ENCODE measurements at places on chromosomes 7 and 10.

GRCh38 chr10:100810091-100810834 lies 64.9 kb downstream of the PAX2 start:
- no peak for DNase-seq

GRCh38 chr7:46600340-46600739 lies 679.3 kb upstream of the IGFBP3 start:
- DNase-seq = no peak

DNA sequence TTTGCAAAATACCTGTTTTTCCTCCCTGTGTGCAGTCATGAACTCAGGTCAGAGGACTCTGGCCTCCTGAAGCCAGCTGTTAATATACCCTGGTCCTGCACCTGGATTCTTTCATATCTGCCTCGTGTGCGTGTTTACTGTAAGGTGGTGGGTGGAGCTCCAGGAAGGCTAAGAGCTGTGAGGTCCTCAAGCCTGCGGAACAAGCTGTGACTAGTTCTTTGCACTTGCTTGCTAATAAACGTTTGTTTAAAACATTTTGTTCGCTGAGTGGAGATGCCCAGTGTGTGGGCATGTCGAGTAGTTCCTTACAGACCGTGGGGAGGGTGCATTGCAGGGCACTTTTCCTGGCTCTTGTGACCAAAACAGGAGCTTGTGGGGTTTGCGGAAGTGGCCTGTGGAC lies 139.0 kb downstream of the DOCK1 start:
- DNase-seq = no peak

DNA sequence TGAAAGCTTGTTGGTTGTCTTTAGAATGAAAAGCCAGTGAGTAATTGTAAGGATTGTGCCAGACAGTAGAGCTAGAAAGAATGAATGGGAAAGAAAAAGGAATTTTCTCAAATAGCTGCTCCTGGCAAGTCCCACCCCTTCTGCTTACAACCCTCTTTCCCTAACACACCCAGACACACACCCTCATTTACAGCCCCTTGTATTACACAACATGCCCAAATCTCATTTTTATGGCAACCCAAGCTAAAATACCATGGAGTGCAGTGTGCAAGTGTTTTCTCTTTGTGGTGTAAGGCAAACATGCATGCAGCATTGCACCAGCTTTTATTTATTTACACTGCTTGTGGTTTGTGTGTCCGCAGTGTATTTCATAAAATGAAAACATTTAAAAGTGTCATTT lies 1.5 kb downstream of the PRKAR2B start:
- no peak for DNase-seq

DNA sequence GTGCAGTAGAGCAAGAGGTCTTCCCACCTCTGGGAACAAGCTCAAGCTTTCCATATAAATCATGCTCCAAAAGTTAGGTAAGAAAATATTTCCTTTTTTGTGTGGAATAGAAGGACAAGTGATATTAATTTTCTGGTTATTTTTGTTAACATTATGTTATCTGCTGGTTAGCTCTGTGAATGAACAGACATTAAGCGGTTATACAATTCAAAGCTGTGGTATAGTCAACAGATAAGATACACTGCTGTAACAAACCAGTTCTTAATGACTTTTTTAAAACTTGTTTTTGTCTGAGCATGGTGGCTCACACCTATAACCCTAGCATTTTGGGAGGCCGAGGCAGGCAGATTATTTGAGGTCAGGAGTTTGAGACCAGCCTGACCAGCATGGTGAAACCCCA lies 43.0 kb upstream of the PRKAR2B start:
- no peak for DNase-seq

DNA sequence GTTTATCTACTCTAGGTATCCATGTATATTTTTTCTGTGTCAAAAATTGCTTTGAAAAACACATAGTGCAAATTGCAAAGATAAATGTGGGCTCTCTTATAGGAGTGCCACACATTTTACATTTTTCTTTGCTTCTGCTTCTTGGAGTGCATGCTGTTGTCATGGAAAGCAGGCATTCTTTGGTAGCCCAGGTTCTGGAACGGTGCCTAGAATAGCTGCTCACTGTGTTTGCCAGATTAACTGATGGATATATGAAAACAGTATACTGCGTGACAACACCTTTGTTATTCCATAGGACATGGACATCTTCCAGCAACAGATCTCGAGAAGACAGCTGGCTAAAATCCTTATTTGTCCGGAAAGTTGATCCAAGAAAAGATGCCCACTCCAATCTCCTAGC lies 13.4 kb downstream of the NIPSNAP2 start:
- DNase-seq = no peak
